A549 treated with Mapracorat at 1 μM for 4 hours (cell line): ENCODE measurements at places on chromosomes 4 and X. TPM values are rescaled to one million over a fixed set of nuclear protein-coding genes. Genes with fewer than 3 reads are reported as not detected.

Gene TMEM47
- 0.79 to 1.4 TPM (median 1.2 TPM) in 5 replicates for total RNA-seq

Gene EGF
- 0.31 to 0.49 TPM (median 0.38 TPM) in 5 replicates for total RNA-seq

Gene EFHC2
- total RNA-seq = 0.16 to 0.26 TPM (median 0.21 TPM) in 5 replicates

Gene CLDN2
- 5.9 to 8.7 TPM (median 7.6 TPM) in 5 replicates for total RNA-seq

Gene FRMD7
- not detected in 5 replicates for total RNA-seq

Gene GTPBP6
- total RNA-seq = 35.3 to 54.2 TPM (median 49.5 TPM) in 5 replicates

Gene PNMA6E
- not detected in 5 replicates for total RNA-seq

Gene PPEF1
- total RNA-seq = 0.86 to 1.4 TPM (median 1.1 TPM) in 5 replicates

Gene CT45A2
- total RNA-seq = not detected in 5 replicates

Gene PAGE2
- not detected in 5 replicates for total RNA-seq

Gene H2BW1
- total RNA-seq = not detected in 5 replicates

Gene DNAAF6
- total RNA-seq = not detected in 5 replicates

Gene NWD2
- not detected in 5 replicates for total RNA-seq

Gene TTC29
- not detected in 5 replicates for total RNA-seq

Gene SPANXA2
- 0.38 to 0.45 TPM in 2 of 5 replicates, not detected in the others for total RNA-seq

Gene NXF2
- not detected in 5 replicates for total RNA-seq

Gene PDE5A
- 0.13 to 0.67 TPM (median 0.32 TPM) in 5 replicates for total RNA-seq

Gene TMPRSS11D
- not detected in 5 replicates for total RNA-seq

Gene LAMTOR3
- 25.3 to 29.6 TPM (median 28.2 TPM) in 5 replicates for total RNA-seq

Gene PABPC1L2A
- total RNA-seq = not detected in 5 replicates

Gene TASL
- total RNA-seq = not detected in 5 replicates

Gene TAF7L
- 0.05 to 0.20 TPM (median 0.13 TPM) in 5 replicates for total RNA-seq

Gene CCSER1
- total RNA-seq = not detected in 5 replicates

Gene LONRF3
- total RNA-seq = 2.5 to 3.9 TPM (median 3.3 TPM) in 5 replicates

Gene RTL3
- total RNA-seq = 0.06 to 0.28 TPM (median 0.07 TPM) in 4 of 5 replicates, not detected in the other

Gene RPA4
- 0.18 to 0.33 TPM (median 0.28 TPM) in 5 replicates for total RNA-seq

Gene ZNF157
- total RNA-seq = not detected in 5 replicates

Gene GAGE1
- total RNA-seq = not detected in 5 replicates

Gene PDLIM3
- total RNA-seq = 0.07 to 0.42 TPM (median 0.22 TPM) in 4 of 5 replicates, not detected in the other

Gene DIPK2B
- total RNA-seq = not detected in 5 replicates

Gene TBC1D19
- total RNA-seq = 3.2 to 4.7 TPM (median 4.4 TPM) in 5 replicates

Gene SPANXD
- not detected in 5 replicates for total RNA-seq

Gene PGAM4
- 0.25 to 0.52 TPM (median 0.36 TPM) in 4 of 5 replicates, not detected in the other for total RNA-seq

Gene MSMO1
- 16.5 to 22.2 TPM (median 20.3 TPM) in 5 replicates for total RNA-seq

Gene HEPH
- total RNA-seq = not detected in 5 replicates

Gene BMP2K
- total RNA-seq = 10.1 to 11.9 TPM (median 11.0 TPM) in 5 replicates

Gene EPGN
- total RNA-seq = not detected in 5 replicates

Gene HOPX
- total RNA-seq = not detected in 5 replicates

Gene IL13RA1
- total RNA-seq = 48.2 to 59.7 TPM (median 57.8 TPM) in 5 replicates

Gene LRIT3
- total RNA-seq = 0.05 to 0.06 TPM in 2 of 5 replicates, not detected in the others

Gene VCX3B
- not detected in 5 replicates for total RNA-seq

Gene MAGEA9B
- total RNA-seq = not detected in 5 replicates
